Activated CD8-positive, alpha-beta memory T cell treated with anti-CD3 and anti-CD28 coated beads, Interleukin-2, amount 10 ng/mL, durations not matched to agents 7 days and 5 days (primary cell): ENCODE measurements at places on chromosomes 1 and 21.

DNA sequence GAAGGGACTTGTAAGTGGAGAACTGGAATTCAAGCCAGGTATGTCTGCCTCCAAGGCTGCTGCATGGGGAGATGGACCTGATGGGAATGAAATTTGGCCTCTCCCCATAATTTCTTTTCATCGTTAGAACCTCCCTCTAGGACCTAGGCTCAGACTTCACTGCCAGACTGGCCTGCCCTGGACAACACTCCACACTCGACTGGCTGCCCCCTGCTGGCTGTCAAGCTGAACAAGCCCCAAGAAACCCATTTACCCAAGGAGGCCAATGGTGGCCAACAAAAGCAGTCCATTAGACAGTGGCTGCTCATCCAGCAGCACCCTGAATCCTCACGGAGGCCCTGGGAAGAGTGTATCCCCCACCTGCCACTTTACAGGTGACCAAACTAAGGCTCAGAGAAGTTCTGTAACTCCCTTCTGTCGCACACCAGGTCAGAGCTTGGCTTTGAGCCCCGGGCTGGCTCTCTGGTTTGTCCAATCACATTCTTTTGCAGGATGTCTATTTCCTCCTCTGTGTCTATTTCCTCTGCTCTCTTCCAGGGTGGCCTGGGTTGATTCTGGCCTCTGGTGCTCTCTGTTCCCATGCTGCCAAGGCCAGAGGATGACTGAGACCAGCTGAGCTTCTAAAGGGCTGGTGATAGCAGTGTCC, 3.8 kb downstream of the RNF186 start:
- peak; percentile 63 for DNase-seq

DNA sequence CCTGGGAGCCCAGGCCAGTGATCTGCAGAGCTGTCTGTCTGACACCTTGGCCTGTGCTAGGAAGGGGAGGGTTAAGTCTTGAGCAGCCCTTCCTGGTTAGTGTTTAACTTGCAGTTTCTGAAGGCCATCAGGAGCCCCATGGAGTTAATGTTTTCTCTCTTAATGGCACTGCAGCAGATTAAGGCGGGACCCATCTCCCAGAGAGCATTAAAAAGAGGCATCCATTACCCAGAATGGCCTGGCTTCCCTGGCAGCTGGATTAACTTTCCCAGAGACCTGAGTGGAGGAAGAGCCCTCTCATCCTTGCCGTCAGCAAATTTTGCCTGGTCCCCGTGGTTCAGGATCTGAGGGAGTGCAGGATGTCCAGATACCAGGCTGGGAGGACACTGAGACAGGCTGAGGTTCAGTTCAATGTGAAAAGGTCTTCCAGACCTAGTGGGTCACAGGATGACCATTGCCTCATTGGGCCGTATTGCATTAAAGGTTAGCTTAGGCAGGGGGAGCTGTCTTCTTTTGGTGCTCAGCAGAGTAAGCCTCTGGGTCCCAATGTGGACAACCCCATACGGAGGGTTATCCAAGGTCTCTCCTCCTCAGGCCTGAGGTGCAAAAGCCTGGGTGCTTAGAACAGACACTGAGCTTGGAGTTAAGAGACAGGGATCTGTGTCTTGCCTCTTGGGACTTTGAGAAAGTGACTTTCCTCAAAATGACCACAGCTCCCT, 522.6 kb downstream of the PTPRU start:
- DNase-seq = peak; percentile 28

DNA sequence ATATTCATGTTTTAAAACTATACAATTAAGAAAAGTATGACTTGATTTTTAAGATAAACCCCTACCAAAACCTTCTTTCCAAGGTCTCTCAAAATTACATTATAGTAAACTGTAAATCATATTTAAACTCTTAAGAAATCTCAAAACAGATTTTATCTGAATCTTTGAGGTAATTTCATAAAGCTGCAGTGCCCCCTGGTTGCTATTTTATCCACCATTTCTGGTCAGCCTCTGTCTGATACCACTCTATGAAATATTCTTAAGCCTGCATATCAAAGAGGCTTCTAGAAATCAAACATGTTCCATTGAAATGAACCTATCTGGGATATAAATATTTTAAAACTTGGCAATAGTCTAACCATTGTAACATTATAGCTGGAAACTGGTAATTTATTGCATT, 317.3 kb downstream of the COL11A1 start:
- no peak for DNase-seq

DNA sequence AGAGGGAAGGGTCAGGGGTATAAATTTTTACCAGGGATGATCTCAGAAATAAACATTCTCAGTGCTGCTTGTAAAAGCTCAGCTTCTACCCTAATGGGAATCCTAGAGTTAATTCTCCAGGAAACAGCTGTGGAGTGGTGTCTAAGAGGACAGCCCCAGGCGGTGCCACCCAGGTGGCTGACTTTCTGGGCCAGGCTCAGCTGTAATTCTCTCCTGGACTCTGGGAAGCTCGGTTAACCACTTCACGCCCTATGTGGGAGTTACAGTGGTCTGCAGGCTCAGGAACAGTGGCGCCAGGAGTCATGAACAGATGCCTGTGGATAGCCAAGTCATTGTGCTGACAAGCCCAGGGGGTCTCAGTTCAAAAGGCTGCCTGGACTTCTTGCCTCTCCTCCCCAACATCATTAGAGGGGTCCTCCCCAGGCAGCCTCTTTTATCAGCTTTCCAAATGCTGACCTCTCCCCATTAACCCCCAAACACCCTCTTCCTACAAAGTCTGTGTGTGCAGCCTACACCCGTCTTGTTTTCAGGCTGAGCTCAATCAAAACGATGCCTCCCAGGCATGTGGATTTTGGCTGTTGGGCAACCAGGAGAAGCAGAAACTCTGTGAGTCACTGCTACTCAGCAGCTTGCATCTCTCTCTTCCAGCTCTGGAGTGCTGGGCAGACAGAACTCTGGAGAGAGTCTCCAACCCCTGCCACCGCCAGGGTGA, 1.2 kb downstream of the HHIPL2 start:
- no peak for DNase-seq

DNA sequence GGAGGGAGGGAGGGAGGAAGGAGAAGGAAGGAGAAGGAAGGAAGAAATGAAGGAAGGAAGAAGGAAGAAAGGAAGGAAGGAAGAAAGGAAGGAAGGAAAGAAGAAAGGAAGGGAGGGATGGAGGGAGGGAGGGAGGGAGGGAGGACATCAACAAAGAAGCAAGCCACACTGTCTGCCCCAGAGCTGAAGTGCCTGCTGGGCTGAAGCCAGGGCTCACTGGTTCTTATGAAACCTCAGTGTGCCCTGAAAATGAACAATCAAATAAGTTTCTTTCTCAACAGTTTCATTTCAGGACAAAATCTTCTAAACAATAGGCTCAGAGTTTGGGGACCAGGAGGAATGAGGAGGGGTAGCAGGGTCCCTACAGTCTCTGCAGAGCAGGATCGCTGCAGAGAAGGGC, 21.1 kb downstream of the ARHGEF19 start:
- no peak for DNase-seq

GRCh38 chr1:21830792-21831453, 18.9 kb downstream of the LDLRAD2 start:
- DNase-seq = no peak

DNA sequence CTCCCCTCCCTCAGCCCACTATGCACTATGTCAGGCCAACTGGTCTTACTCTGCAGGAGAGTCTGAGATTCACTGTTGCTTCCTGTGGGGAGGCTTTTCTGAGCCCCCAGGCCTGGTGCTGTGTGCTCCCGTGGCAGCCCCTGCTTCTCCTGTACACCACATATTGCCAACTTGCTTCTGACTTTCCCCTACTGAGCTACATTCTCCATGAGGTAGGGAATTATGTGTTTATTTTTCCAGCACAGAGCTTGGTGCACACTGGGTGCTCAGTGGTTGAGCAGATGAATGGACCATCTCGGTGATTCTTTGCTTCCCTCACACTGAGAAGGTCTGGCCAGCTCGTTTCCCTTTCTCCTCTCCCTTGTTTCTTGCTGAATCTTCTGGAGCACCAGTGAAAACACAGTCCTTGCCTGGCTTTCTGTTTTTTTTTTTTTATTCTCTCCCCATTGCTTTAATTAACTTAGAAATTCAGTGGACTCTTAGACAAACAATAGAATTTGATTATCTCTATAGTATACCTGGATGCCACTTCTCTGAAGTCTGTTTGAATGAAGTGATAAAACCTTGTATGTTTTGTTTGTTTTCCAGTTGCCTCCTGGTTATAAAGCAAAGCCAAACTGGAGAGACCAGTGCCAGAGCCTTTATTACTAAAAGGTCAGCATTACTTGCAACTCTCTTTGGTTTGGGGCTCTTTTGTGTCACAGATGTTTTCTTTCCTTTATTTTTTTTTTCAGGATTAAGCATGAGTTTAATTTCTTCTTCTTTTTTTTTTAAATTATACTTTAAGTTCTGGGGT, 50.3 kb upstream of the CNIH3 start:
- no peak for DNase-seq

- no peak for DNase-seq
These were observed 46.3 kb downstream of the XCL2 start for GRCh38 chr1:168497376-168497950.

GRCh38 chr21:27586986-27587385, 620.1 kb upstream of the ADAMTS5 start:
- DNase-seq = no peak

GRCh38 chr1:65323246-65323645, 13.9 kb downstream of the DNAJC6 start:
- DNase-seq = no peak

DNA sequence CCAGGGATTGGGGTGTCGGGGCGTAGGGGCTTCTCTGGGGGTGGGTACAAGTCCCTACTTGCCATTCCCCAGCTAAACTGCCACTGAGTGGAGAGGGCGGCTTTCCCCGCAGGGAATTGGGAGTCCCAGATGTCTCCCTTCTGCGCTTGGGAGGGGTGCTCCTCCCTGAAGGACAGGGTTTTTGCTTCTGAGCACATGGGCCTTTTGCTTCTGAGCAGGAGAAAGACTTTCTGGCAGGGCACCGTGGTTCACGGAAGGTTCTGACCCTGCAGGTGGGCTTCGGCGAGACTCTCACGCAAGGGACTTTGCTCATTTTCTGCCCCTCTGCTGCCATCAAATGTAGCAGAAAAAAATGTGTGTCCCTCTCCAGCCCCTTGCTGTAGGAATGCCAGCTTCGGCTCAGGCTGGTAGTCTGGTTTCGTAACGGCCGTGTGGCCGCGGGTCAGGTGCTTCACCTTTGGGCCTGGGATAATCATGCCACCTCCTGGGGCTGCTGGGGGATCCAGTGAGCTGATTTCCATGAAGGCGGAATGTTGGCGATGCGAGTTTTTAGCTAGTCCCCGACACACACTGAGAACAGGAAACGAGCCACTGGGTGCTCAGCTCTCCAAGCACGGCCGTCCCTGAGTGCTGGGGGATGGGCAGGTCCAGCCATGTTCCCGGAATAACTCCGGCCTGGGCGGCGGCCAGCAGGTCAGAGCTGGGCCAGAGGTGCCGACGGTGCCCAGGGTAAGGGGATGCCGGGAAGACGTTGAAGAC, 364.0 kb downstream of the CAMTA1 start:
- no peak for DNase-seq

DNA sequence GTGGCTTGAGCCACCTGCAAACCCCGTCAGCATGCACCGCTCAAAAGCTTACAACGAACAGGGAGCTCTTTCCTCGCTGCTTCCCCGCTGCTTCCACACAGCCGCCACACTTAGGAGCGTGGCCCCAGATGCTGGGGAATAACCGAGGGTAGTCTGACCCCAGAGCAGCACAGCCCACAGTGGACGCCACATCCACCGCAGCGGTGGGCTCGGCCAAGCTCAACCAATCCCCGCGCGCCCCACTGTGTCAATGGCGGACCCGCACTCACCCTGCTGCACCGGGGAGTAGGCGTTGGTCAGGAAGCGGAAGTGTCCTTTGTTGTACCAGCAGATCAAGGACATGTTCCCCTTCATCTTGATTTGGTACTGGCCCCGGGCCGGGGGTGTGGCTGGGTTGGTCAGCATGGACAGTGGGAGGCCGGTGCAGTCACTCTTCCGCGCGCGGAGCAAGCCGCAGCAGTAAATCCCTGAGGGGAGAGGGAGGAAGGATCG, 93.5 kb downstream of the PGBD5 start:
- no peak for DNase-seq

GRCh38 chr1:90732136-90732535, 15.0 kb upstream of the BARHL2 start:
- DNase-seq = no peak
